Stimulated activated CD8-positive, alpha-beta memory T cell treated with anti-CD3 and anti-CD28 coated beads, Interleukin-4, amount 100 ng/mL, for 1 hour (primary cell): ENCODE measurements at places on chromosomes 7 and 10.

- DNase-seq = no peak
Measured at GRCh38 chr7:137592232-137592896, 248.8 kb upstream of the PTN start.

DNA sequence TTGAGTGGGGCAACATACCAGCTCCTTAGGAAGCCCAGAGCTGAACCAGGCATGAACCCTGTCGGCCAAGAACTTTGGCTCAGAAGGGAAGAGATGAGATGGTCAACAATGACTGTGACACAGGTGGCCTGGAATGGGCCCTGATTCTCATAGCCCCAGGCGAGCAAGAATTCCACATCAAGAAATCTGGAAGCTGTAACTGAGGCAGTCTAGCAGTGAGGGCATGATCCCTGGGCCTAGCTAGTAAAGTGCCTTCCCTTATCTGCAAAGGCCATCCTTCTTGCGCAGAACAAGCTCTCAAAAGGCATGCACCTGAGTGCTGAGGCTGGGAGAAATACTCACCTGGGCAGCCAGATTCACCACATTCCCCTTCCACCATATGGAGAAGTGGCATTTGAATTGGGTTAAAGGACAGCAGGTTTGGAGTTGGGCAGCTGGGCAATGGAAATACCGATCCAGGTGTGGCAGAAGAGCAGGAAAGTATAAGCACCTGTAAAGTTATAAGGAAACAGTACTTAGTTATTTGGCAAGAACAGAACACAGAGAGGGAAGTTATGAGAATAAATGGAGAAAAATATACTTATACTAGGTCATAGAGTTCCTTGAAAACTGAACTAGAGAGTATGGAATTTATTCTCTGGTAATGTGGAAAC, 78.6 kb upstream of the CAPZA2 start:
- DNase-seq = no peak

- no peak for DNase-seq
Measured at GRCh38 chr10:112672706-112673105, 225.7 kb downstream of the VTI1A start.

DNA sequence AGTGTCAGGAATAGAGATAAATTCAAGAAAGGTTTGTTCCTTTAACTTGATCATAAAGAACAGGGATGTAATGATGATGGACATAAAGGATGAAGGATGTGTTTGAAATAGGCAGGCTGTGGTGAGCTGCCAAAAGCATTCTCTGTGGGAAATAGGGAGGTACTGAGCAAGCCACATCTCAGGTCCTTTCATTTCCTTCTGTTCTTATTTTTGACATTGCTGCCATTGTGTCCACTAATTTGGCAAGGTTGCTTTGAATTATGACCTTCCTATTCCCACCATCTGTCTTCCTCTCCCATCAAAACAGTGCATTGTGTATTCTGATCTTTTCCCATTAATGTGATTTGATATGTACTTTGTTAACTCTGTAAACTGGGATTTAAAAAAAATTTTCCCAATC, 9.4 kb downstream of the SCRN1 start:
- DNase-seq = no peak

- no peak for DNase-seq
Measured at GRCh38 chr7:79452032-79452494, 1.4 kb downstream of the MAGI2 start.

DNA sequence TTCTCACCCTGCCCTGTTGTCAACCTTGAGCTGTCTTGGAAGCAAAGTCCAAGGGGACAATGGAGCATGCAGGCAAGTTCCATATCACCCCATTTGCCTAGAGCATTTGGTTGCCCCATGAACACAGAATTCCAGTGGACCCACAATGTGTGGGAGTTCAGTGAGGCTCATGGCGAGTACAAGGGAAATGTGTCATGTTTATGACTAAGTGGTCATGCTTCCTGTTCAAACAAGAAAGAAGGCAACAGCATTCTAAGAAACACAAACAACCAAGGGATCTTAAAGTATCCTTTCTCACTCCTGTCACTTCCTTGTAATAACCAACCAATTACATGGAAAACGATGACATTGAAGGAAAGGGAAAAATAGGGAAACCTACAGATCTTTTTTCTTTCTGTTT, 513.0 kb downstream of the INHBA start:
- DNase-seq = no peak

DNA sequence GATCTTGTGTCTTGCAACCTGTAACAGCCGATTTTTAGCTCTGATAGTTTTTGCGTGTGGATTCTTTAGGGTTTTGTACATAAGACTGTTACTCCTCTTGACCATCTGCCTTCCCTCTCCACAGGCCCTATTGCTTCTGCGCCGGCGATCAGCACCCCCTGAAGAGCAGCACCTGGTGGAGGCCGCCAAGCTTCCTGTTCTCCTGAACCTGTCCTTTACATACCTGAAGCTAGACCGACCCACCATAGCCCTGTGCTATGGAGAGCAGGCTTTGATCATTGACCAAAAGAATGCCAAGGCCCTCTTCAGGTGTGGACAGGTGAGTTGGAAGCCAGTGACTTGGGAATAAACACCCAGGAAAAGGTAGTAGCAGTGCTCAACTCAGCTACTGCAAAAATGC, 12.6 kb downstream of the FKBP6 start:
- no peak for DNase-seq

DNA sequence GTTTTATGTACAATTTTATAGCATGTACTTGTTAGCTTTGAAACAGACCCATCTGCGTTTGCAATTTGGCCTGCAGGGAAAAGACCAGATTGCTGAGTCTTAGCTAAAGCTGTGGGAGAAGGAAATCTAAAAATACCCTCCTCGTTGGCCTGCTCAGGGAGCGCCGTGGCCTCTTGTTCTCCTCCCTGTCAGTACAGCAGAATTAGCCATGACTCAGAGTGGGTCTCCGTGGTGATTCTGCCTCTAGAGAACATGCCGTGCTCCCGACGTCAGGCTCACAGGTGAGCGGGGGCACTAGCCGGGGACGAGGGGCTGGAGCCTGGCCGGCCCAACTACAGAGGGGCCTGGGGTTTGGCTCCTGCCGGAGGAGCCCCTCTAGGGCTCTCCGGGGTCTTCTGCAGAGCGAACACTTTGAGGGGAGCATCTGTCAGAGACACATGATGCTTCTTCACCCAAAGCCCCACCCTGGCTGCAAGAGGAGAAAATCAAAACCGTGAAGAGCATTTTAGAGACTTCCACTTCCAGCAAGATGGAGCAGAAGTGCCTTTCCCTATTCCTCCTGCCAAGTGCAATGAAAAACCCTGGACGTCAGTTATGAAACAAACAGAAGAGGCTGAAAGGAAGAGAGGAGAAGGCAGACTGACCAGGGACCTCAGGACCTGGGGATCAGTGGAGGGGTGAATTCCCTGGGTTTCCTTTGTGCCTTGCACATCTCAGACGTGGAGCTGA, 98.9 kb downstream of the LHPP start:
- DNase-seq = no peak

DNA sequence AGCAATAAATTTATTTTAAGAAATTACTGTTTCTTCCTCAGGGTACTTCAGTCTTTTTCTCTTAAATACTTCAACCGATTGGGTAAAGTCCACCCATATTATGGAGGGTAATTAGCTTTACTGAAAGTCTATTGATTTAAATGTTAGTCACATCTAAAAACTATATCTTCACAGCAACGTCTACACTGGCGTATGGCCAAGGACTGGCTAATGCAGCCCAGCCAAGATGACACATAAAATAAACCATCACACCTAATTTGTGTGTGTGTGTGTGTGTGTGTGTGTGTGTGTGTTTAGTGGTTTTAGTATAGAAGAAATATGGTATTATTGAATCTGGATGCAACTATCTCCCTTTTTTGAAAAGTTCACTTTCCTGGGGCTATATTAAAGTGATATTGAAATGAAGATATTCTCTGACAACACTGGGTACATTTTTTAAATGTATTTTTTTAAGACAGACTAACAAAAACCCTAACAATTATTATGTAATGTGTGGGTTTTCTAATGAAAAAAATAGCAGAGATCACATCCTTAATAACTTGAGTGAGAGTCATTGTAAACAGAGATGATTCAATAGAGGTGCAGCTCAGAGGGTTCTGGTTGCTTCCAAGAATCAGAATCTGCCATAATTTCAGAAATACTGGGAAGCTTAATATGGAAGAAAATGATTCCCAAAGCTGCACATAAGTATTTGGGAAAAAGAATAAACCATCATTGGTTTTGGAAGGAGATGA, 584.2 kb upstream of the MBL2 start:
- no peak for DNase-seq

- no peak for DNase-seq
Measured at GRCh38 chr10:79052291-79053080, 16.3 kb upstream of the ZMIZ1 start.

DNA sequence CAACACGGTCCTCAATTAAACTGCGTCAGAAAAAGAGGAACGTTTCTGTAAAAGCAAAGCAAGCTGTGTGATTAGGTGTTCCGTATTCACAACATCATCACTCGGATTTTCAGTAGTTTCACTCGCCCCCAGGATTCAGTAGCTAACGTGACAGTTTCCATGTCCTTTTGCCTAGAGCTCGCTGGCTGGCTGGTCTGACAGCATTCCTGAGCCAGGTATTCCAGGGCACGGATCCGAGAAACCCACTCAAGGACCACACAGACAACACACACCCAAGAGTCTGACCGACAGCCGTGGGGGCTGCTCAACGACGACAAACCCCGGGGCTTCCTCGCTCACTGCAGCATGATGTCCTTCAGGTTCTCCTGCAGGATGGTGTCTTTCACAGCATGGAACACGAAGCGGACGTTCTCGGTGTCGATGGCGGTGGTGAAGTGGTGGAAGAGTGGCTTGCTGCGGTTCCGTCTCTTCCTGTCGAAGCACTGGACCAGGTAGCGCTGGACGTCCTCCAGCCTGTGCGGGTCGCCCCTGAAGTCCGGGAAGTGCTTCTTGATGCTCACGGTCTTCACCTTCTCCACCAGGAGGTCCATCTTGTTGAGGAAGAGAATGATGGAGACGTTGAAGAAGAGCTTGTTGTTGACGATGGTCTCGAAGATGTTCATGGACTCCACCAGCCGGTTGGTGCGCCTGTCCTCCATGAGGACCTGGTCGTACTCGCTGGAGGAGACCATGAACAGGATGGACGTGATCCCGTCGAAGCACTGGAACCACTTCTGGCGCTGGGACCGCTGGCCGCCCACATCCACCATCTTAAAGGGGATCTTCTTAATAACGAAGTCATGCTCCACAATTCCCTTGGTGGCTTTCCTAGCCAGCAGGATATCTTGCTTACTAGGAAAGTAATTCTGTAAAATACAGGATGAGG, 43.1 kb downstream of the AMZ1 start:
- DNase-seq = no peak
